ENCODE measurements at places on chromosomes 3 and 15. TPM values are rescaled to one million over a fixed set of nuclear protein-coding genes. Genes with fewer than 3 reads are reported as not detected.

LRRIQ4 gene
- not detected for total RNA-seq

ZBBX gene
- 0.13 TPM for total RNA-seq

RAB8B gene
- 56.8 TPM for total RNA-seq

GCNT3 gene
- total RNA-seq = not detected

ATP13A4 gene
- total RNA-seq = 0.13 TPM

STAG1 gene
- total RNA-seq = 22.3 TPM

SMCO1 gene
- total RNA-seq = not detected

RIOX2 gene
- total RNA-seq = 29.0 TPM

IQCF2 gene
- not detected for total RNA-seq

CPEB1 gene
- total RNA-seq = not detected

APOD gene
- total RNA-seq = 12.9 TPM

POLQ gene
- 1.6 TPM for total RNA-seq

SAMD7 gene
- not detected for total RNA-seq

PRKCI gene
- 22.9 TPM for total RNA-seq

GABRB3 gene
- 0.13 TPM for total RNA-seq

SELENOT gene
- 141 TPM for total RNA-seq

TIGIT gene
- not detected for total RNA-seq

HTR3E gene
- not detected for total RNA-seq

PLD1 gene
- 62.2 TPM for total RNA-seq

LRRC31 gene
- not detected for total RNA-seq

STARD5 gene
- 1.9 TPM for total RNA-seq

MAPK6 gene
- 32.7 TPM for total RNA-seq

TNFSF10 gene
- 84.3 TPM for total RNA-seq

GNAI2 gene
- 560 TPM for total RNA-seq

MELTF gene
- 1.9 TPM for total RNA-seq

DNASE1L3 gene
- total RNA-seq = 6.4 TPM

ADGRG7 gene
- not detected for total RNA-seq

IL17RE gene
- 0.13 TPM for total RNA-seq

MKRN3 gene
- not detected for total RNA-seq

SI gene
- total RNA-seq = not detected

Data from dermis microvascular lymphatic vessel endothelial cell (primary cell).